ENCODE measurements at places on chromosomes 1 and 21. TPM values are rescaled to one million over a fixed set of nuclear protein-coding genes. Genes with fewer than 3 reads are reported as not detected.

The EDEM3 gene
- 10.6 TPM for polyA plus RNA-seq

The CELA2A gene
- not detected for polyA plus RNA-seq

The ITLN2 gene
- 0.22 TPM for polyA plus RNA-seq

The ANGEL2 gene
- polyA plus RNA-seq = 20.4 TPM

The LZIC gene
- polyA plus RNA-seq = 24.5 TPM

The PYHIN1 gene
- polyA plus RNA-seq = not detected

The ETNK2 gene
- polyA plus RNA-seq = 2.3 TPM

The UQCRHL gene
- 0.64 TPM for polyA plus RNA-seq

The LCE2C gene
- polyA plus RNA-seq = not detected

The MYBPHL gene
- not detected for polyA plus RNA-seq

The LMX1A gene
- polyA plus RNA-seq = not detected

The RUNX1 gene
- 5.8 TPM for polyA plus RNA-seq

The LCE1B gene
- polyA plus RNA-seq = not detected

The ATP8B2 gene
- 17.5 TPM for polyA plus RNA-seq

The TP73 gene
- 0.09 TPM for polyA plus RNA-seq

The S100A14 gene
- 0.16 TPM for polyA plus RNA-seq

The MTARC1 gene
- polyA plus RNA-seq = 10.9 TPM

The LMNA gene
- polyA plus RNA-seq = 310 TPM

The EFHD2 gene
- polyA plus RNA-seq = 127 TPM

The OR6K6 gene
- polyA plus RNA-seq = not detected

The RNF187 gene
- 64.5 TPM for polyA plus RNA-seq

The RASAL2 gene
- 6.4 TPM for polyA plus RNA-seq

The ORC1 gene
- 18.9 TPM for polyA plus RNA-seq

The OR2T35 gene
- polyA plus RNA-seq = not detected

The HORMAD1 gene
- polyA plus RNA-seq = 13.6 TPM

The SMPDL3B gene
- 1.7 TPM for polyA plus RNA-seq

The FLG2 gene
- polyA plus RNA-seq = not detected

The GRIK3 gene
- polyA plus RNA-seq = not detected

The CD52 gene
- not detected for polyA plus RNA-seq

The PAQR6 gene
- 10.6 TPM for polyA plus RNA-seq

The FNDC10 gene
- 4.0 TPM for polyA plus RNA-seq

The CIART gene
- polyA plus RNA-seq = 0.28 TPM

The ETV3 gene
- 11.1 TPM for polyA plus RNA-seq

The AMY1A gene
- not detected for polyA plus RNA-seq

The RGS13 gene
- not detected for polyA plus RNA-seq

The MAP1LC3C gene
- polyA plus RNA-seq = 0.21 TPM

The NIPAL3 gene
- polyA plus RNA-seq = 5.1 TPM

The IL12RB2 gene
- not detected for polyA plus RNA-seq

The KIAA1614 gene
- polyA plus RNA-seq = 0.53 TPM

The PLA2G2F gene
- polyA plus RNA-seq = not detected

The AIRE gene
- polyA plus RNA-seq = not detected

The F11R gene
- 30.3 TPM for polyA plus RNA-seq

The C4BPA gene
- 0.92 TPM for polyA plus RNA-seq

The ICOSLG gene
- polyA plus RNA-seq = 0.79 TPM

The PLA2G2C gene
- not detected for polyA plus RNA-seq

The KCNT2 gene
- 0.15 TPM for polyA plus RNA-seq

The LHX8 gene
- 3.3 TPM for polyA plus RNA-seq

The CBR3 gene
- 5.9 TPM for polyA plus RNA-seq

Data from A549 (cell line).